ENCODE measurements at places on chromosomes 7 and 10.

DNA sequence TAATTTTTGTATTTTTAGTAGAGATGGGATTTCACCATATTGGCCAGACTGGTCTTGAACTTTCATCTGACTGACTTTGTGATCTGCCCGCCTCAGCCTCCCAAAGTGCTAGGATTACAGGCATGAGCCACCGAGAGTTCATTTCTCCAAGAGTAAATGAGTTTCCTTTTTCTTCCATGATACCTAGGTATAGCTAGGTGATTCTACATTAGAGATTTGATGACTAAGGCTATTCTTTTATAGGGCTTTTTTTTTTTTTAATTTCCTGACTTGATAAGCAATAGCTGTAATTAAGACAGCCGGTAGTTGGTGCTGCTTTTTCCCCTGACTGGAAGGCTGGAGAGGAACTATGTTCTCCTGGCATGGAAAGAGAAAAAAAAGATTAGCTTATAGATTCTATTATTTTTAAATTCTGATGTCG is 3.3 kb downstream of the PTPN12 start:
- no peak for DNase-seq

- no peak for DNase-seq
Measured at GRCh38 chr7:41832941-41833340, 130.1 kb upstream of the INHBA start.

- no peak for DNase-seq
Measured at GRCh38 chr10:93991114-93991513, 2.6 kb upstream of the PLCE1 start.

DNA sequence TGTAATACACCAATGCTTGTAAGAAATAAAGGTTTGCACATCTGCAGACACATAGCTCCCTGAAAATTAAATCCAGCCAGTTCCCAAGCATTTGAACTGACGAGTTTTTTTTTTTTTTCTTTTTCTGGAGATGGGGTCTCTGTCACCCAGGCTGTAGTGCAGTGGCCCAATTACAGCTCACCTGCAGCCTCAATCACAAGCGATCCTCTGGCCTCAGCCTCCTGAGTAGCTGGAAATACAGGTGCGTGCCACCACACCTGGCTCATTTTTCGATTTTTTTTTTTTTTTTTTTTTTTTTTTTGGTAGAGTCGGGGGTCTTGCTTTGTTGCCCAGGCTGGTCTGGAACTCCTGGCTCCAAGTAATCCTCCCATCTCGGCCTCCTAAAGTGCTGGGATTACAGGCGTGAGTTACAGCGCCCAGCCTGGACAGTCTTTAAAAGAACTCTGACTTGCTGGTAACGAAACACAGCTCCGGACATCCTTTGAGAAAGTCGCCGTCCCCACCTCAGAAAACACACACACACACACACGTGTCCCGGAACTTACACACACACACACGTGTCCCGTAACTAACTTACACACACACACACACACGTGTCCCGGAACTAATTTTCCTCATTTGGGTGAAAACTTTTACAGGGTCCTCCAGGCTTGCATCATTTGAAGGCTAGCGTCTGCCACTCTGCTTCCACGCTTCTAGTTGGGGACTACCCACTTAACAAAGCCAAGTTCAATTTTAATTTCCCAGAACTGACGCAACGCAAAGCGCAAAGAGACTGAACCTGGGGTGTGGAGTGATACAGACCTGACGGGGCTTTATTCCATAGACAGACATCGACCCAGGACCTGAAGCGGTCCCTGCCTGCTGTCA is 18.6 kb downstream of the OCM2 start:
- DNase-seq = no peak
